ENCODE measurements at places on chromosomes 3 and 15.

- DNase-seq: no peak
Observed at GRCh38 chr15:76270876-76271275, 40.4 kb downstream of the ETFA start.

DNA sequence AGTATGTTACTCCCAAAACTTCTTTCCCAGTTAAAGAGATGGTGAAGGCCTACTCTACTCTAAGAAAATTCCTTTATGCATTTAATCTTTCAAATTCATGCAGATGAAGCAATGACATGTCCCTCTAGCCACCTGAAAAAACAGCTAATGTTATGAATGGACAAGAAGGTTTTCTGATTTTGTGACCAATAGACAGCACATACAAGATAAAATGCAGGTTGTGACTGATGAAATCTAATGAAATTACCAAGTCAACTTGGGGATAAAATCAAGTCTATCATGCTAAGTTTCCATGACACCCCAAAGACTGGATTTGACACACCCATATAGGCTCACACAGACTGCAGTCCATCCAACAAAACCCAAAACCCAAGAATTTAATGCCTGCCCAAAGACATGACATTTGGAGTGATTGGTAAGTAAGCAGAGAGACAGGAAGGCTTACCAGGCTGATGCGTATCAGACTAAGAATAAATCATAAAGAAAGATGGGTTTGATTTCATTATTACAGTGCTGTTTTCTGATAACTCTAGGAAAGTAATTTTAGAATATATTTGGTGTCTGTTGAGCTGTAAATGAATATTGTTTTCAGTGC, 26.4 kb downstream of the CD47 start:
- DNase-seq: no peak

DNA sequence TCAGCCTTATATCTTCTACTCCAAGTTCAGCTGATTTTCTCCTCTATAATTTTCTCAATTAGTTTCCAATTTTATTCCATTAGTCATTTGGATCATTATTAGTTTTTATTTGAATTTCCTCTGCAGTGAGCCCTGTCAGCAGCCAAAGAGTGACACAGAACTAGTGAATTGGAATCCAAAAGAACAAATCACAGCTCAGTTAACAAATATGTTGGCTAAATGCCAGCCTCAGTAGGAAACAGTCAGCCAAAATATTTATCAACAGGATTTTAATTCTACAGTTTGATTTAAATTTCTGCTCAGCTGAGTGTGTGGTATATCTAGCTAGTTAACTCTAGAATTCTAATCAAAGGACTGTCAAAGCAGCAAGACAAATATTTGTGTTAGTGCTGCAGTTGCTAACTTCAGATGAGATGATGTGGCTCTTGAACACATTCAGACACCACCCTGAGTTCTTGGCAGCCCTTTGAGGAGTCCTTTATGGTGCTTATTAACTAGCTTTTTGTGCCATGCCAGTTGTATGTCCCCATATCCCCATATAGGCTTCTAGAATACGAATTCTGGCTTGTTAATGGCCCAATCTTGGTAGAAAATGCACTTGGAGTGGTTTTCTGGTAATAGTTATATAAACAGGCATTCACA, 194.5 kb downstream of the CPNE4 start:
- DNase-seq: no peak

DNA sequence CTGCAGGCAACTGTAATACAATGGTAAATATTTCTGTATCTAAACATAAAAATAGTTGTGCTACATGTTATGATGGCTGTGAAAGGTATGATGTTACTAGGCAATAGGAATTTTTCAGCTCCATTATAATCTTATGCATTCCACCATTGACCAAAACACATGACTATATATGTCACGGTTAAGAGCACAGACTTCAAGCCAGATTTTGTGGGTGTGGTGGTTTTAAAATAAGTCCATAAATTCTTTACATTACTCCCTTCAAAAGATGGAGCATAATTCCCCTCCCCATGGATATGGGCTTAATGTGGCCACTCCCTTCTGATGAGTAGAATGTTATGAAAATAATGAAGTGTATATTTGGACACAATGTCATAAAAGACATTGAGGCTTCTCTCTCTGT, 88.4 kb upstream of the TBC1D5 start:
- no peak for DNase-seq

- no peak for DNase-seq
Observed at GRCh38 chr3:20511863-20512505, 326.0 kb upstream of the SGO1 start.

DNA sequence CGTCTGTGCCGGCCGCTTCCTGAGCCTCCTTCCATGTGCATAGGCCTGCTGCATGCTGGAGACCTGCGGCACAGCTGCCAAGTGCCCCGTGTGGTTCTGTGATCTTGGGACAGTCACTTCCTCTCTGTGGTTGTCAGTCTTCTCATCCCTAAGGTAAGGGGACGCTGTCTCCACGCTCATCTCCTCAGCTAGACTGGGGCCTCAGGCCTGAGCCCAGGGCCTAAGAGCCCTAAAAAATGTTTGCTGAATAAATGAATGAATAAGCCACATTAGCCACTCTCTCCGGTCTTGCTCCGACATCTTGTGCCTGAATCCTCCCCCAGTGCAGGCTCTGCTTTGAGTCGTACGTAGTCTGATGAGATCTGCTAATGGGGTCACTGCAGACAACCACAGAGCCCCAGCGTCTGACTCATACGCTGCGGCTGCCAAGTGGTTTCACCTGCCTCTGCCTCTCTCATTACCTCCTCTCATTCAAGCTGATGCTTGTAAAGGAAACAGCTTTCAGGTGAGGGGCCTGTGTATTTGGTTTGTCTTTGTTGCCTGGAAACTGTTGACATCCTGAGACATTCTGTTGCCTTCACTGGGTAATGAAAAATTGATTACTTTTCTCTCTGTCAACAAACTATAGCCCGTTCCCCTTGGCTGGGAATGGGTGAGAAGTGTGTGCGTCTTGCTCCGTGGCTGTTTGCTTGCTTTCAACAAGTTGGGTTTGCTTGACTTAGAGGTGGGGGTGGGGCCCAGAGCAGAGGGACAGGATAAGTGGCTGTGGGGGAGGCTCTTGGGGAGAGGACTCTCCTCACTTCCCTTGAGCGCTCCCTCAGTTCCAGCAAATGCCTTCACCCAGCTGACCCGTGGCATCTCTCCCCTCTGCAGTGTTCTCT, 15.9 kb downstream of the RPLP1 start:
- no peak for DNase-seq

DNA sequence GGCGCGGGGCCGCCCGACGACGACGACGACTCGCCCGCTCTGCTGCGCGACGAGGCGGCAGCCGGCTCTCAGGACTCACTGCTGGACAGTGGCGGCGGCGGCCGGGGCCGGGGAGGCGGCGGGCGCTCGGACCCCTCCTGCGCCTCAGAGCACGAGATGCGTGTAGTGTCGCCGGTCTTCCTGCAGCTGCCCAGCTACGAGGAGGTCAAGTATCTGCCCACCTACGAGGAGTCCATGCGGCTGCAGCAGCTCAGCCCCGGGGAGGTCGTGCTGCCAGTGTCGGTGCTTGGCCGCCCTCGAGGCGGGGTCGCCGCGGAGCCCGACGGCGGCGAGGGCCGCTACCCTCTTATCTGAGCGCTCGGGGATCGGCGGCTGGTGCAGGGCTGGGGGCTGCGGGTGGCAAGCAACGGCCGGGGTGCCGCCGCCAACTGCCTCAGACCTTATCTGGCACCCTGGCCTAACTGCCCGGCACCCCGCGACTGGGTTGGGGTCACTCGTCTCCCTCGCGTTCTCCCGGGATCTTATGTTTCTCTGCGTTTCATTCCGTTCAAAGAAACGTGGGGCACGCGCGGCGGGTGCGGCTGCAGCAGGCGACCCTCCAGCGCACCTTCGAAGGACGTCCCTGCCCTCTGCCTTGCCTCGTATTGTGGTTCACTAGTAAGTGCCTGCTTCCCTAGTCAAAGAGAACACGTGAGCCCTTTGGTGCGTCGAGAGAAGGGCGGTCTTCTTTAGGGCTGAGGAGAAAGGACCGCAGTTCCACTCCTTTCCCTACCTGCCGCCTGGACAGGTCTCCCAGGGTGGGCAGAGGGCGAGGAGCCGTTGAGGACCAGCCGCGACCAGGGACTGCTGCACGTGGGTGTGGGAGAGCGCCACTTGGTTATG, 1.0 kb downstream of the C3orf80 start:
- no peak for DNase-seq

GRCh38 chr3:71185733-71186455, 397.6 kb downstream of the FOXP1 start:
- no peak for DNase-seq

GRCh38 chr3:126910231-126910630, 72.7 kb upstream of the PLXNA1 start:
- DNase-seq: no peak

DNA sequence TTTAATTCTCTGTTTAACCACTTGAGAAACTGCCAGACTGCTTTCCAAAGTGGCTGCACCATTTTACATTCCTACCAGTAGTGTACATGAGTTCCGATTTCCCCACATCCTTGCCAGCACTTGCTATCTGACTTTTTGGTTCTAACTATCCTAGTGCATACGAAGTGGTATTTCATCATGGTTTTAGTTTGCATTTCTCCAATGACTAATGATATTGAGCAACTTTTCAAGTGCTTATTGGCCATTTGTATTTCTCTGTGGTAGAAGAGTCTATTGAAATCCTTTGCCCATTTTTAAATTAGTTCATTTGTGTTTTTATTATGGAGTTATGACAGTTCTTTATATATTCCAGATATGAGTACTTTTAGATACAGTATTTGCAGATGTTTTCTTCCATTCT, 247.8 kb downstream of the GABRB3 start:
- no peak for DNase-seq

DNA sequence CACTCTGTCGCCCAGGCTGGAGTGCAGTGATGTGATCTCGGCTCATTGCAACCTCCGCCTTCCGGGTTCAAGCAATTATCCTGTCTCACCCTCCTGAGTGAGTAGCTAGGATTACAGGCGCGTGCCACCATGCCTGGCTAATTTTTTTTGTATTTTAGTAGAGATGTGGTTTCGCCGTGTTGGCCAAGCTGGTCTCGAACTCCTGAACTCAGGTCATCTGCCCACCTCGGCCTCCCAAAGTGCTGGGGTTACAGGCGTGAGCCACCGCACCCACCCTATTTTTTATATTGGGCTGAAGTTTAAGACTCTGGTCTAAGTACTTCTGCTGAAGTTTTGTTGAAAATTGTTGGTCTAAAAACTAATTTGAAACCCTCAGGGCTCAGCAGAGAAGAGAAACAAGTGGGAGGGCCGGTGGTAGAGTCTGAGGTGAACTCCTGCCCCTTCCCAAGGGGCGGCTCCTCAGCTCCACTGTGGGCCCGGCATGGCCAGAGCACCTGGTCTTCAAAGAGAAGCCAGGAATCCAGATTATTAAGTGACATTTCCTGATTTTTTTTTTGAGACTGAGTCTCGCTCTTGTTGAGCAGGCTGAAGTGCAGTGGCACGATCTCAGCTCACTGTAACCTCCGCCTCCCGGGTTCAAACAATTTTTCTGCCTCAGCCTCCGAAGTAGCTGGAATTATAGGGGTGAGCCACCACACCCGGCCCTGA, 4.0 kb downstream of the HDAC11 start:
- DNase-seq: no peak

GRCh38 chr3:187594272-187594671, 75.9 kb downstream of the SST start:
- DNase-seq: no peak

DNA sequence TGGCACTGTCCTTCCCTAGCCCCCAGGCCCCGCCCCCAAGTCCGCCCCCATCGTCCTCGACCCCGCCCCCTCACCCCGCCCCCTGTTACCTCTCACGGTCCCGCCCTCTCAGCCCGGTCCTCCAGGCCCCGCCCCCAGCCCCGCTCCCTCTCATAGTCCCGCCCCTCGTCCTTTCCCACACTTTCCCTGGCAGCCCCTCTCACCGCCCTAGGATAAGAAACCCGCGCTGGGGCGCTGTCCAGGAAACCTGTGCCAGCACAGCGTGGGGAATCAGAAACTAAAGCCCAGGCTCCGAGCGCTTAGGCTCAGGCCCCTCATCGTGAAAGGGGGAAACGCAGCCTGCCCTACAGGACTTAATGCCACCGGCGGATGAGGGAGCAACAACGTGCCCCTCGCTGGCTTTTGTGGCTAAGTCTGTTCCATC, 20.9 kb downstream of the TRPM1 start:
- no peak for DNase-seq

- DNase-seq: no peak
Observed at GRCh38 chr3:124316034-124316287, 324.0 kb upstream of the ROPN1 start.

DNA sequence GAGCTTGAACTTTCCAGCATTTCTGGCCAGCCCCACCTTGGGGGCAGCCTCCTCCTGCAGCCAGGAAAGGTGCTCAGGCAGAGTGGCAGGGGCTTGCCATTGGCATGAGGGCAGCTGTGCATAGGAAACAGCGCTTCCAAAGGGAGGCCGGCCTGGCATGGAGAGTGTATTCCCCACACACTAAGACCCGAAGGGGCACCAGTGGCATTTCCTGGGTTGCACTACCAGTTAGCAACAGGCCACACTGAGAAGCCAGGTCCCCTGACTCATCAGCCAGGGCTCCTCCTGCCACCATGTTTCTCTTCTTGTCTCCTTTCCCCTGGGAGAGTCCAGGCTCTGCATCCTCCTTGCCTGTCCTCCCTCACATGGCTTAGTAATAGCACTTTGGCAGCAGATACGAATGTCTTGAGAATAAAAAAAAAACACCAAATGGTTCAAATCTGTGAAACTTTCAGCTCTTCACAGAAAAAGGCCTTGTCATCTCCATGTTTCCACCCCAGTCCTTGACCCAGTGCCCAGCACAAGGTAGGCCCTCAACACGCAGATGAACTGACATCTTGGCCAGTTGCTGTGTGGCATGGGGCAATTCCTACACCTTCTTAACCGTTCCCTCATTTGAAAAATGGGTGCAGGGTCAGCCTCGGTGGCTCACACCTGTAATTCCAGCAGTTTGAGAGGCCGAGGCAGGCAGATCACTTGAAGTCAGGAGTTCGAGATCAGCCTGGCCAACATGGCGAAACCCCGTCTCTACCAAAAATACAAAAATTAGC, 180.4 kb downstream of the SMAD6 start:
- DNase-seq: peak; percentile 66

Measured in type B pancreatic cell (in vitro differentiated cells).